ENCODE measurements at places on chromosomes 2 and 18.
A peak's percentile ranks its signal among the peaks of the same experiment; 100 is the strongest.

DNA sequence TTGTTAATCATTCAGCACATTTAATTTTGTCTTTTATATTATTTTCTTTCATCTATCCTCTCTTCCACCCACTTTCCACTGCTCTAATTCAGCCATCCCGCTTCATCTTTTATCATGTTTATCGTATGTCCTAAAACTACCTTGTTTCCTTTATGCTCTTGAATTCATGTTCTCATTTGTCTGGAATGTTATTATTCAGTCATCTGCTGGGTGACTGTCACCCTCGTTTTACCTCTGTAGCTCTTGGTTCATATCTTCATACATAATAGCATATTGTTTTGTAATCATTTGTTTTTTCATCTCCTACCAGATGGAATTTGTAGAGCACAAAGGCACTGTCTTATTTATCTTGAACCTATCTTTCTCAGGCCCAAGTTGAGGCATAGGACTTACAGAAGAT lies 37.0 kb downstream of the SMCHD1 start:
- no peak for DNase-seq

DNA sequence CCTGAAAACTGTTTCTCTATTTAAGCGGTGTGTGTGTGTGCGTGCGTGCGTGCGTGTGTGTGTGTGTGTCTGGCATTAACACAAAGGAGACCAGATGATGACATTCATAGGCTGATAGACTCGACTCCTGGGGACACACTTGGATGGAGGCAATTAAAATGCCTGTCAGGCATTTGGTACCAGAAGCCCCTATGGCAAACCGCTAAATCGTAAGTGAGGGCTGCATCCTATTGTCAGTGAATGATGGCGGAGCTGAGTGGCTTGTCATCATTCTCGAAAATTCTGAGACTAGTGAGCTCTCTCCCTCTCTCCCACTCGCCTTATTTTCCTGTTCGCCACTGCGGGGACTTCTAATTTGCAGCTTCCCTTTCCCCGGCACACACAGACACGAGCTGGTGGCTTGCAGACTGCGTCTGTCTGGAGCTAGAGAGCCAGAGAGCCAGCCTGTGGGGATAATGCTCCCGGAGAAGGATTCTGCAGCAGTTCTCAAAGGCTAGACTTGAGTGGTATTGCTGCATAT lies 155.4 kb downstream of the MAP2 start:
- no peak for DNase-seq

- no peak for DNase-seq
Observed at GRCh38 chr2:198296665-198297308, 492.4 kb downstream of the PLCL1 start.

DNA sequence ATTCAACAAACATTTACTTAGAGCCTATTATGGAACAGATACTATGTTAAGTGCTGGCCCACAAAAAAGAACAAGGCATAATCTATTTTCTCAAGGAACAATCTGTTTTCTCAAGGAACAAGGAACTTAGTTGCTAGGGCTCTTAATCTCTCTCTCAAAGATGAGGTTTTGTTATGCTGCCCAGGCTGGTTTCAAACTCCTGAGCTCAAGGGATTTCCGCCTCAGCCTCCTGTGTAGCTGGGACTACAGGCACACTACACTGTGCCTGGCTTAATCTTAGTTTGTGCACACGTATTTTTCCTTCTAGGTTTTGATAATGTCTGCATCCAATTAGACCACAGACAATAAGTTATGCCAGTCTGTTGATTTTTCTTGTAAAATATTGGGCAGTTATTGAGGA lies 89.5 kb downstream of the PTH2R start:
- DNase-seq: no peak

DNA sequence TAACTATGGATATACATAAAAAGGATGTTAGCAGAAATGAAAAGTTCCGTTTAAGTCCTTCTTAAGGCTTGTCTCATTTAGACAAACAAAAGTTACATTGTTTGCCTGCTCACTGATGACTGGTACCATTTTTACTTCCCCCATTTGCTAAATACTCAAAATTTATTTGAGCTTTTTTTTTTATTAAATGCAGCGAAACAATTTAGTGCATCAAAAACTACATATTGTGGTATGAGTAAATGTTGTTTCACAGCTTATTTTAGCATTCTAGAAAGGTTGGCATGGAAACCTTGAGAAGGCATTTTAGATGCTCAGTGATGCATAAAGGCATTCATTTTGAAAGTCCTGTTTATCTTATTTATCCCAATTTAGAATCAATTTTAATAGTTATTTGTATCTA lies 100.0 kb downstream of the MAP2 start:
- no peak for DNase-seq

DNA sequence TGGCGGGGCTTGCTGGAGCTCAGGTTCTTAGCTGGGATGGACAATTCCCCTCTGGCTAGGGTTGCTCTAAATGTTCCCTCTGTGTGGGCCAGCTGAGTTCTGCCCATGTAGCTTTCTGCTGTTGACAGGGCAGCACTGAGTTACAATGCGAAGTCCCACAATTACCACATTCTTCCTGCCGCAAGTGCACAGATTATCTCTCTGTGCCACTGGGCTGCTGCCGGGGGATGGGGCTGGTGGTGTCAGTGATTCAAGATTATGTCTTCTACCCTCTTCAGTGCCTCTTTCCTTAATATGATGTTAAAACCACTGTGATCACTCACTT lies 708.1 kb downstream of the SLC4A3 start:
- no peak for DNase-seq

DNA sequence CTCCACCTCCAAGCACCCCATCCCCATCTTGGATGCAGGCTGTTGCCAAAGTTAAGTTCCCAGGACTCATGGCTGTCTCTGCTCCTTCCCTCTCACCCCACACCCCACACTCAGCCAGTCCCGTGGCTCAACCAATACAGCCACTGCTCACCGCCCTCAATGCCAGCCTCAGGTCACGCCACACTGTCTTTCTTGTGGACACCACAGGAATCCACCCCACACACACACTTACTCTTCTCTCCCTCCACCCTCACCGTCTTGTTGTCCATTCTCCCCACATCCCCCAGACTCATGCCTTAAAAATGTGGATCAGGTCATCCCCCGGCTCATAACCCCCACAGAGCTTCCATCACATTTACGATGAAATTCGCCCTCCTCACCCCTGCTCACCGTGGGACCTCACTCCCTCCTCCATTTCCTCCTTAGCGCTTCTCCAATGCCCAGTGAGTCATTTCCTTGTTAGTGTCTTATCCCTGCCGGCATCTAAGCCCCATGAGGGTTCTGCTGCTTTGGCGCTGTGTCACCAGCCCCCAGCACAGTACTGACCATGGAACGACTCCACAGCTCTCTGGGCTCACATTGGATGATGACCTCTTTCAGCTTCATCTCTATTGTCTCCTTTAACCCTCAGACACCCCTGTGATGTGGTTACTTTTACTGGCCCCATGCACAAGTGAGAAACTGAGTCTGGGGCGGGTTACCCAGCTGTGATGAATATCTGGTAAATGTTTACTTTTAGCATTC lies 13.8 kb downstream of the MLPH start:
- no peak for DNase-seq

GRCh38 chr2:70546376-70546775 lies 7.2 kb downstream of the TGFA start:
- DNase-seq: no peak

DNA sequence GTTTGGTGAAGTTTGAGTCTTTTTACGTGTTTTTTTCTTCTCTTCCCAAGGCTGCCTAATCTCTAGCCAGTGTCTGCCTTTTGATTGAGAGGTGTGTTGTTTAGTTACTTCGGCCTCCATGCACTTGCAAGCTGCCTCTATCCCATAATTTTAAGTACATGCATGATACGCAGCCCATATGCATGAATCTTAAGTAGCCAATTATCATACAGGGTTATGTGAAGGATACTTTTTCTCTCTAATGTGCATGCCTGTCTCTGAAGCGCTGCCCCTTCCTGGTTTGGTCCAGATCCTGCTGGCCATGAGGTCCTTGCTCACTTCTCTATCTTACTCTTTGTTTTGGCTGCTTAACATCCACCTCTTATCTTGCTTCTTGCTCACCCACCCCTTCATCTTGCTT lies 73.9 kb upstream of the PID1 start:
- no peak for DNase-seq

DNA sequence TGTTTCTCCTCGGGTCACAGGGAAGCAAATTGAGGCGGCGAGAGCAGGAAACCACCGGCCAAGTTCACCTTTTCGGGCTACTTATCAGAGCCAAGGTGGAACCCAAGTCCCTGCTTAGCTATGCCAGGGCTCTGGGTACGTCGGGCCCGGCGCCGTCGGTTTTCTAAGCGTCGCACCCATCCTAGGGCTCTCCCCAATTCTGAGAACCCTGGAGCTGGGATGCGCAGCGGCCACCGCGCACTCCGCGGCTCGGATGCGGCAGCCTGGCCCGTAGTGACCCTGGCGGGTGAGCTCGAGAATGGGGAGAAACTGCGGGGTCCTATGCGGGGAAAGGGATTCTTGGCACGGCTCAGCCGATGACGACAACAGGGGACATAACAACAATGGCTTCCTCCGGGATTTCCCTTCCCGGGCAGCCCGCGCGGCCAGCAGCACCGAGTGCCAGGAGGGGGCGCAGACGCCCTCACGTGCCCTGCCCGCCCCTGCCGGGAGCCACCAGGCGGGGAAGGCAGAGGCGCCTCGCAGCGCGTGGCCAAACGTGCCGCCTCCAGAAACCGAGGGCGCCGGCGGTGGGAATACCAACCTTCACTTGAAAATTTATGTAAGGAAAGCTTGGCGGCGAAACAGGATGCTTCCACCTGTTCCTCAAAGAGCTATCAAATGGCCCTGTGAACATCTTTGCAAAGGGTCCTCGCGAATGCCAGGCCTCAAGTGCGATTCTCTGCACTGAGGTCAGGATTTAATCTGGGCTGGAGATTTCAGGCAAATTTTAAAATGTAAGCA lies 2.1 kb upstream of the SLC30A3 start:
- DNase-seq: no peak

DNA sequence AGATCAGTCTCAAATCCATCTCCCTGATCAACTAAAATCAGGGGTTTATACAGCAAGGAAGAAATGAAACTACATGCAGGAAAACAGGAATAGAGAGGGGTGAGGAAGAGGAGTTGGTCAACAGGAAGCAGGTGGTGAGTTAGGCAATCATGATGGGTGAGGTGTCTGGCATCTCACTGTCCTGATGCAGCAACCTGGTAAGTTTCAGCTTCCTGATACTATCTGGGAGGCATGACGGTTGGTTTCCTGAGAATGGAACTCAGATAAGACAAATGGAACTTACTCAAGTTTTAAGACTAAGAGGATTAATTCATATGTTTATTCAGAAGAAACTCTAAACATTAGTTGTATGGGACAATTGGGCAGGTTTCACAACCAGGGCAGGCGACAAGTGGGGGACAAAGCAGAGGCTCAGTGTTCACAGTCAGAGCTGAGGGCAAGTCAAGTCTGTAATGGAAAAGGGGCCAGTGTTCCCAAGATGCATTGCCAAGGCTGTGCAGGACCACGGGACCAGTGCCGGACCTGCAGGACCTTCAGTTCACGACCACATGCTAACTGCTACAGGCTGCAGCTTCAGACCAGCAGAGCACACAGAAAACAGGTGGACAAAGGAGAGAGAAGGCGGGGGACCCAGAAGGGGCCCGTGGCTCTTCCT lies 17.7 kb upstream of the GALM start:
- no peak for DNase-seq

DNA sequence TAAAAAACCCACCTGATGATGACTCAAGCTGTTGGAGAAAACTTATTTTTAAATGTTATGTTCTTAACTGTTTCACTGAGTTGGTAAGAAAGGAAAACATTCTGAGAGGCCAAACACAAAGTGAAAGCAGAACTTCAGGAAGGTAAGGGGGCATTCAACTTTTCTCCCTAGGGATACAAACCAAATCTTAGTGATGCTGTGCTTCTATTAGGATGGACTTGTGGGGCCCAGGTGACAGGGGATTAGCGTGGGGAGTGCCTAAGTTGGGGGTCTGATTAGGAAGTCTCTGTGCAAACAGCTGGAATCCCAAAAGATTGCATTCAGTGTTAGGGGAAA lies 18.5 kb downstream of the PDCL3 start:
- no peak for DNase-seq

- no peak for DNase-seq
Observed at GRCh38 chr18:74132201-74132600, 15.4 kb downstream of the FBXO15 start.

DNA sequence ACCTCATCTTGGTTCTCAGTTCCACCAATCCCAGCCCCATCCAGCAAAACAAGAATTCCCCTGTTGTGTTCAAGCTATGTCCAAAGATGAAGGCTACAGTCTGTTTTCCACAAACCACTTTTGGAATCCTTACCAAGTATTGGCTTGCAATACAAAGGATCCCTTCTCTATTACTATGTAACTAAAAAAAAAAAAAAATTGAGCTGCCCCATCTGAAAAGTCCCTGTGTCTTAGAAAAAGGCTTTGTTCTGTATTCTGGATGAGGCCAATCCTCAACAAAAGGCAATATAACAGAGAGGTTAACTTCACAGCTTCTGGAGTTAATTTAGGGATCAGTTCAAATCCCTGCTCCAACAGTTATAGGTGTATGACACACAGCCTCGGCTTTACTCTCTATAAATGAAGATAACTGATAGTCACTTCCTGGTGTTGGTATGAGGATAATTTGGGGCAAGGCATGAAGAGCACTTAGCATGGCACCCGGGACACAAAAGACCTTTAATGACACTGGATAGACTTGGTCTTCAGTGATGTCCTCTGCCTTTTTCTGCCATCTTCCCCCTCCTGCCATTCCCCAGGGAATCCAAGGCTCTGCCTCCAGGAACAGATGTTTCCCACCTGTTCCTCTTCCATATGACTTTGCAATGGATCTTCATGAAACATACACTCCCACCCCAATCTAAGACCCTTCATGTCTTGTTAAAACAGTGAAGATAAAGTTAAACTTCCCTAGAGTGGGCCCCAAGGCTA lies 61.2 kb upstream of the ATL2 start:
- no peak for DNase-seq

GRCh38 chr18:2964361-2965010 lies 48.5 kb downstream of the LPIN2 start:
- no peak for DNase-seq

- DNase-seq: peak; percentile 26
Observed at GRCh38 chr2:23600346-23600745, 215.4 kb downstream of the KLHL29 start.

- DNase-seq: peak; percentile 60
Observed at GRCh38 chr2:85503168-85503850, 35.7 kb upstream of the MAT2A start.

- DNase-seq: no peak
Observed at GRCh38 chr2:15436195-15436594, 124.9 kb downstream of the NBAS start.

DNA sequence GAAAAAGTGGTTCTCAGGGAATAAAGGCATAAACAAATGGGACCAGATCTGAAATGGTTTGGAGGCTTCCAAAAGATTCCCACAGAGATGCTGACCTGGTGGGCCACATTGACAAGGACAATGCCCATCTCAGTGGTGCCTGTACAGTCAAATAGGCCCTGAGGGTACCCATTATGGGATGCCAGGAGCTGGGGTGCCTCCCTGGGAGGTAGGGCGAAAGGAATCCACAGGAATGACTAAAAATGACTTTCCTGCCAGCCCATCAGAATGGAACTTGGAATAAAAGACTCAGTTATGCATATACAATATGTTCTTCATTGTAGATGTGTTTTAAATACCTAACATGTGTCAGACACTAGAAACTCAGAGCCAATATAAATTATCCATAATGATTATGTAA lies 248.5 kb downstream of the RNF144A start:
- no peak for DNase-seq

- no peak for DNase-seq
Observed at GRCh38 chr2:241267249-241268067, 48.0 kb downstream of the HDLBP start.

All from right lobe of liver (tissue), 6 donors.